Caki2 (cell line): ENCODE measurements at places on chromosomes 6 and 20. TPM values are rescaled to one million over a fixed set of nuclear protein-coding genes. Genes with fewer than 3 reads are reported as not detected.

- peak; percentile 39 for DNase-seq
Measured at GRCh38 chr6:39882531-39882899, 51.7 kb downstream of the MOCS1 start.

DNA sequence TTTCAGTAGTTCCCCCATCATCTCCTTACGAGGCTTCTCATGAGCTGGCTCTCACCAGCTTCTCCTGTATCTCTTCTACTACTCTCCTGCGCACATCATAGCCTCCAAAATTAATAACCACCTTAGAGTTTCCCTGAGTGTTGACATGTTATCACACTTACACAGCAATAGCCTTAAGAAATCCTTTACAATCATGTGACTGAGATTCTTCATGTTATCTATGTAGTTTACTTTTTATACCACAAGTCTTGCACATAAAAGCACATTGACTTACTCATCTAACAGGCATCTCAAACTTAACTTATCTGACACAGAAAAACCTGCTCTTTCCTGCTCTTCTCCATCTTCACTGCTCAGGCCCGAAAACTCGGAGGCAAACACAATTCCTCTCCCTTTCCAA, 103.7 kb upstream of the TAB2 start:
- DNase-seq = no peak

- no peak for DNase-seq
Measured at GRCh38 chr6:33440649-33441309, 13.6 kb upstream of the ZBTB9 start.

DNA sequence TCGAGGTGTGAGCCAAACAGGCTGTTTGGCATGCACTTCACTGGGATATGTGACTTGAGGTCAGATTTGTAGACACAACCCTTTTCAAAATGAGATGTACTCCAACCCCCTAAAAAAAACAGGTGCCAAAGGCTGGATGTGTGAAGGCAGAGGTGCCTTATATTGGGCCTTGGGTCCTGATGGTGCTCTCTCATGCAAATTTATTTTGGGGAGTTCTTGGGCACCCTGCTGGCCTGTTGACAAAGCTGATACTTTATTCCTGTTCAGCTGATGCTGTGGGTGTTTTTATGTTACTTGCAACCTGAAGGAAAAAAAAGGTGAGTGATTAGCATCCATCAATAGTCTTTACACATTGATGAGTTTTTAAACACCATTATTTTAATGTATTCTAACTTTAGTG, 121.5 kb downstream of the DNAH8 start:
- DNase-seq = no peak

DNA sequence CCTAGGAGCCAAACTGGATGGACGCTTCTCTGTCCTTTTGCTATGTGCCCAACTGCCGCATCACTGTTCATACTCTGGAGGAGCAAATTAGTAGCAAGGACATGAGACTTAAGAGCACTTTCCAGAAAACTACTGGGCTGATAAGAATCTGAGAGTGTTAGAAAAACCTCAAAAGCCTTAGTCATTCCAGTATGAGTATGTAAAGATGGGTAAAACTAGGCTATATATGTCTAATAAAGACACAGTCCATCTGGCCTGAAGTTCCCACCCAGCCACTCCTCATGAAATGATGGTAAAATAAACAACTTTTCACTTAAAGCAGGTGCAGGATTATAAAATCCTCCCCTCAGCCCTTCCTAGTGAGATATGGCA, 30.6 kb downstream of the SHLD1 start:
- no peak for DNase-seq

DNA sequence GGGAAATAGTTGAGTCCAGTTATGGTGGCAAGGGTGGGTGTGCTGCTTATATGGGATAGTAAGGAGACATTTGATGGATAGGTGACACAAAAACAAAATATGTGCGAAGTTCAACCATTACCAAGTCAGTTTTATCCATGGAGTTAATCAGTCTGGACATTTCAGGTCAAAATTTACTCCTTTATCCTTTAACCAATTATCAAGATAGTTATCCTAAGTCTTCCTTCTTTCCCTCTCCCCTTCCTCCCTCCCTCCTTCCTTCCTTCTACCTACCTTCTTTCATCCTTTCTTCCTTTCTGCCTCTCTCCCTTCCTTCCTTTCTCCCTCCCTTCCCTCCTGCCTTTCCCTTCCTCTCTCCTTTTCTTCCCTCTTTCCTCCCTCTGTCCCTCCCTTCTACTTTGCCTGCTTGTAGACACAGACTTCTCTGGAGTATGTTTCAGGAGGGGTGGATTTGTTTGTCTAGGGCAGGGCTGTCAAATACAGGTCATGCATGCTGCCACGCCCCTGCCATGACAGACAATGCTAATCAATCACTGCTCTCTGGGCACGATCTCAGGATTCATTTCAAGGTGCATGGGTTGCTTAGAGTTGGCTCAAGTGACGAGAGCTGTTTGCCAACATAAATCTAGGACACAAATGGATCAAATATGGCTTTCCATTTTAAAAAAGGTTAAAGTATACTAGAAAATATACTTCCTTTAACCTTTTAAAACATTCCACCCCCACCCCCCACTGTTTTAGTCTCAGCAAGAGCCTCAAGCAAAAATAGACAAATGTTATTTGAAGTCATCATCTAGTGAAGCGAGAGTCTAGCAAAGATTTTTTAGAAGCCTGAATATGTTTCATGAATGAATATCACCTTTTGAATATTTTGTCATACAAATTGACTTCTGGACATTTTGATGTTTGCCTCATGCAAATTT, 281.6 kb upstream of the CITED2 start:
- DNase-seq = peak; percentile 55

PACRG gene
- not detected in 2 replicates for total RNA-seq

LY86 gene
- total RNA-seq = not detected in 2 replicates

BPIFB4 gene
- not detected in 2 replicates for total RNA-seq

ADISSP gene
- 70.6 and 73.8 TPM in 2 replicates for total RNA-seq

DNA sequence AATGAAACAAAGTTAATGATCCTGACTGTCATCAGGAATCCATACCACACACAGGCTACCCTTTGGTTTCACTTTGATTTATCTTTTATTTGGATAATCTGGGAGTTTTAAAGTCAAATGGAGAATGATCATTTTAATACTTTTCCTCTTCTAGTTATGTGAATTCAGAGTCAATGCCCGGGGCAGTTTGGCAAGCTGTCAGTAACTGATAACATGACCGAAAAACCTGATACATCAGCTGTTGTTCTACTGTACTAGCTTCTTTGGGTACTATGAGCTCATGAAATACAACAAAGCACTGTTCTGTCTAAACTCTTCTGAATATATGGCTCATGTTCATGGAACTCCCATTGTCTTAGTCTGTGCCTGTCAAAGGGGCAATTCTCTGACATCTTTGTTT, 30.2 kb downstream of the KLHL31 start:
- no peak for DNase-seq

DNA sequence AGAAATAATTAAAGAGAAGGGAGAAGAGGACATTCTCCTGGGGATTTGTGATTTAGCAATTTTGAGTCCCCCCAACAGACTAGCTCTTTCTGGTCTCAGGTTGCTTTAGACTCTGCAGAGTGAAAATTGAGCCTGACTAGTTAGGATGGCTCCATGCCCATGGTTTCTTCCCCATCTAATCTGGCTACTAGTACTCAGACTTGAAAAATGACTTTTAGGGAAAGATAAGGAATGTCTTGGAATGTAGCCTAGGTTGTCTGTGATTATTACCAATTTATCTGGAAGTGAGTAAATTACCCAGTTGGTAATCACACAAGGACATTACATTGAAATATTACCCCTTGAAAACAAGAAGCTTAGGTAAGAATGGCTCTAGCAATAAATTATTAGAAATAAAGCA, 4.2 kb downstream of the BEND6 start:
- no peak for DNase-seq

DNA sequence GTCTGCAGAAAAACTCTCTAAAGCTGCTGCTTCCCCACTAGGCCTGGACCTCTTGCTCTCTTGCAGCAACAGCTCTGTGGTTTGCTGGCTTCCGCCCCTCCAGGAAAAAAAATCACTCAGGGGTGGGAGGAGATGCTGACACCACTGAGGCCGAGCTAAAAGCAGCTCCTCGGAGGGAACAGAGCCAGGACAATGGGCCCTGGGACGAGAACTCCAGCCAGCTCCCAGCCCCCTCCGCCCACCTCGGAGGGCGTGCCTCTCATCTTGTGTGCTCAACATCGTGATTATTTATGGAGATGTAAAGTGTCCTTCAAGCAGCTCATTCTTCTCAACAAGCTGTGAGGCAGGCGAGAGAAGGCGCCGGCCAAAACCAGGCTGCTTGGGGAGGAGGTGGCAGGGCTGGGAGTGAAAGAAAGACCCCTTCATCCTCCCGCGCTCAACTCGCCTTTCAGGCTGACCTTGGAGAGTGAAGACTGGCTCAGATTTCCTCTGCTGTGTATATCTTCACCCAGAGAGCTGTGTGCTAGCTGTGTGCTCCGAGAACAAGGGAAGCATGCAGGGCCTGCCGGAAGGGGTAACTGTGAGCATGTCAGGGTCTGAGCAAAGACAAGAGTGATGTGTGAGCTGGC, 53.5 kb upstream of the LRFN2 start:
- DNase-seq = no peak

KIFC1 gene
- 176 and 179 TPM in 2 replicates for total RNA-seq

GRCh38 chr20:53425941-53426340, 167.7 kb downstream of the ZNF217 start:
- no peak for DNase-seq

DNA sequence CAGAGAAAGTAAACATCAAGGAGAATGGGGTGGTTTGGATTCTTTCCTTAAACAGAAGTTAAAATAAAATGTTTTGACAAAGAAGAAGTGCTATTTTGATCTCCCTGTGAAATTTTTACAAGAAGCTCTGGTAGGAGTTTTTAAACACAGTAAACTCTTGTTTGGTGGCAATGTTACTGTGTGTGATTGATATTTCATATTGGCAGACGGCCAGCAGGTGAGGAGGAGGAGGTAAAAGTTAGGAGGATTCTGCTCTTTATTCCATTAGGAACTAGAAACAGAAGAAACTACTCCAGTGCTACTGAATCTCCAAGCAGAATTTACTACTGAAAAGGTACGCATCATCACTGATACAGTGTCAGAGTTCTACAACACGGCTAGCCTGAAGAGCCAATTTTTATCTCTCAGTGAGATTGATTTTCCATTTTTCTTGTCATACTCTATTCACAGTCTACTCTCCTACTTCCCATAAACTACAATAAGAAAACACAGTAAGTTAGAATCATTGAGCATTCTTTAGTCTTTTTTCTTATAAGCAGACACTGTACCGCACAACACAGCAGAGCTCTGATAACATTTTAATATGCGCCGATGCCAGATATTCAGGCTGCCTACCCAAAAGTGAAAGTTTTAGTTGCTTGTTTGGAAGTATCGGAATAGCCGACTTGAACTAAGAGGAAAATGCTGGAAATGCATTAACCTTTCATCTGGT, 21.2 kb upstream of the AFDN start:
- no peak for DNase-seq

- DNase-seq = no peak
Measured at GRCh38 chr20:23337312-23337711, 13.3 kb upstream of the NXT1 start.

DNA sequence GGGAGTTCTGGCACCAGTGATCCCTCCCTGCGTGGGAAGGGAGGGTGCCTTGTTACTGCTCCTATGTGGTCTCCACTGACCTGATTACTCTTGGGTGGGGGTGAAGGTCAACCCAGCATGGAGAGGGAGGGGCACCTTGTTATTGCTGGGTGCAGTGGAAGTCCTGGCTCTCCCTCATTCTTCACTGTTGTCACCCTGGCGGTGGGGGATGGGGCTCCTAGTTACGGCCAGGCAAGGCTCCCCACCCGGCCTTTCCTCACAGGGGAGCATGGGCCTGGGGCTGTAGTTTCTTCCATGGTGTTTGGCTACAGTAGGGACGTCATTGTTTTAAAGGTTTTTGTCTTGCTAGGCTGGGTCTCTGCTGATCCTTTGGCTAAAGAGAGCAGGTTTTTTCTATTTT, 40.8 kb downstream of the PACSIN1 start:
- DNase-seq = no peak

DNA sequence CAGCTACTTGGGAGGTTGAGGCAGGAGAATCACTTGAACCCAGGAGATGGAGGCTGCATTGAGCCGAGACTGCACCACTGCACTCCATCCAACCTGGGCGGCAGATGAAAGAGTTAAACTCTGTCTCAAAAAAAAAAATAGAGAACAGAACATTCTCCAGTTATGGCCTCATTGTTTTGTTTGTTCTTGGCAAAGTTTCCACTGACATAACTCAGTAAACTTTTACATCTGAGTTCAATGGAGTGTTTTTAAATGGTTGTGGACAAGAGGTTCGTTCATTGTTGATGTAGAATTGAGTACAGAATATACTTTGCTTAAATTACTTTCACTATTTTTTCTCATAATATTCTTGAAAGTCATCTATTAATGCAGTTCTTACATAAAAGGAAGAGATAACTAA, 42.2 kb upstream of the IFNGR1 start:
- DNase-seq = peak; percentile 37

SYCP2 gene
- total RNA-seq = 16.7 and 23.6 TPM in 2 replicates

GRCh38 chr20:44291754-44292153, 19.2 kb downstream of the FITM2 start:
- no peak for DNase-seq

DNA sequence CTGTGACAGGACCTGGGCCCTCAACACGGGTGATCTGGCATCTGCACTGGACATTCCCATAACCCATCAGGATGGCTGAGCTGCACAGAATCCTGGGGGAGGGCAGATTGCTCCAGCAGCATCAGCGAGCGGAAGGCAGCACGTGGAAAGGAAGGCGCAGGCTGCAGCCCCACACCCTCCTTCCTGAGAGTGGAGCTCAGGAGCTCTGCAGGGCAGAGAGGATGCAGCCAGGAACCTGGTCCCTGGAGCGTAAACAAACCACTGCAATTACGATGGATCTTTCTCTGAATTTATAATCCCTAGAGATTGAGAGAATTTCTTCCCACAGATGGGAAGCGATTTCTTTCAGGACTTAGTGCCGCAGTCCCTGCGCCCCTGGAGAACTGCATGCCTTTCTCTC, 39.7 kb upstream of the EMILIN3 start:
- DNase-seq = no peak

GRCh38 chr20:25685276-25686080, 11.2 kb downstream of the ZNF337 start:
- no peak for DNase-seq

ARG1 gene
- total RNA-seq = not detected in 2 replicates

DNA sequence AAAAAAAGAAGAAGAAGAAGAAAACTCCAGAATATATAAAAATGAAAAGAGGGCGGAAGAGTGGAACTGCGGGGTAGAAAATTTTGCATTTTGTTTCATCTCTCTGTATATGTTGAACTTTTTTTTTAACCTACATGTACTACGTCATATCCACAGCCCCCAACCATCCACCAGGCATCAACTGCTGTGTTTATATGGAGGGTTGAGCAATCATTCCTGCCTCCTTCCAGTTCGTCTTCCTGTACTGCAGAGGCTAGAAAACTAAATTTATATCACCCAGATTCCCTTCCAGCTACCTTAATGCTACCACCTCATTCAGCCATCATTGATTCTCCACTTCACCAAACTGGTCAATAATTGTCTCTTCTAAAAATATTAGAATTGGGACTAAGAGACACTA, 9.5 kb upstream of the SIGLEC1 start:
- DNase-seq = no peak

DNA sequence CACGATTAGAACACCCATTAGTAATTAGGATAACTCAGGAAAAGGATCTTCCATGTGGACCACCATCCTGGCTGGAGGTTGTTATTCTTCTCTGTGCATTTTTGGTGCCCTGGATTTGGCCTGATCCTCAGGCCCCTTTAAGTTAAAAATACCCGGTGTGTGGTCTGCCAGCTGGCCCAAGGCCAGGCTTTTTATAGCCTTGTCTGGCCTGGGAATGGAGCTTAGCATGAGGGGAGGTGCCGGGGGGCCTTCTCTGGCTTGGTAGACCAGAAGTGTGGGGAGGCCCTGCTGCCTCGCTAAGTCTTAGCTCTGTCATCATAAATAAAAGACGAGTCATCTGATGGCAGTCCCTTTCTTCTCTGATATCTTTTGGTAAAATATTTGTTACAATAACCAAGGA, 71.4 kb downstream of the ARID1B start:
- no peak for DNase-seq
